IPS DF 19.7 (cell line): ENCODE measurements at places on chromosomes 5 and 9.

DNA sequence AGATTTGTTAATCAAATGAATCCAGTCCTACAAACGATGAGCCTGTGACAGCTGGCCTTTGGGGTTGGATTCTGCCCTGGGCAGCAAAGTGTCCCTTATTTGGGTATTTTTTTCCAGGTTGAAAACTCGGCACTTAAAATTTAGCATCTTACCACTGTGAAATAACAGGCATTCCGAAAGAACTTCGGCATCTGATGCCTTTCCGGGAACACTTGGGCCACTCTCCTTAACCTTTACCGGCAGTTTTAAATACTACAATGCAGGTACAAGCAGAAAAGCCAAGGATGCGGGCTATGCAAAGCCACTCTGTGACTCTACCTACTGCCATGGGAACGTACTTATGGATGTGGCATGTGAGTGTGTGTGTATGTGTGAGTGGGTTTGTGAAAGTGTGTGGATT, 1.0 kb upstream of the RASGRF2 start:
- no peak for DNase-seq

GRCh38 chr5:132629230-132629944, 28.6 kb upstream of the IL13 start:
- DNase-seq, result no peak

DNA sequence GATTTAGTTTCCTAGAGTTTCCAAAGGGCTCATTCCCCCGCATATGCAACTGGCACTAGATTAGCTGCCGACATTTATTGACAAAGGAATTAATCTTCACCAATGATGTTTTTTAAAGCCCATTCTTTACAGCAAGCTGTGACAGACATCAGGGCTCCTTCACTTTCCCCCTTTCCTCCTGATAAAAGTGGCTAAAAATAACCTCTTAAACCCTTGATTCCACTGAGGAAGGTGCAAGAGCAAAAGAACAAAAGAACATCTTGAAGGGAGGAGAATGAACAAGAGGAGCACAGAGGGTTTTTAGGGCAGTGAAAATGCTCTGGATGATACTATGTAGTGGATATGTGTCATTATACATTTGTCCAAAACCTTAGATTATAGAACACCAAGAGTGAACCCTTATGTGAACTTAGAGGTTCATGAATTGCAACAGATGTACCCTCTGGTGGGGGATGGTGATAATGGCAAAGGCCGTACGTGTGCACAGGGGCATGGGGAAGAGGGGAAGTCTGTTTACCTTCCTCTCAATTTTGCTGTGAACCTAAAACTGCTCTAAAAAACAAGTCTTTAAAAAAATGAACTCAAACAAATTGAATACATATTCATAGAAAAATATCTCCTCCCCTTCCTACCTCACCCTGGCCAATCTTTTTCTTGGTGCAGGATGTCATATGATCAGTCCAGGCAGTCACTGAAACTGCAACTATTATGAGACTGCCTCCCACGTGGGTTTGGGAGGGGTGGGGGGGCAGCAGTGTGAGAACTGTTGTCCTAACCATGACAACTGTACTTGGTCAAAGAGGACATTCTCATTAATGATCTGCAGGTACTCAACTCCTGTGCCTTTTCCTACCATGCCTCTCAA, 83.0 kb downstream of the MARCHF3 start:
- no peak for DNase-seq

DNA sequence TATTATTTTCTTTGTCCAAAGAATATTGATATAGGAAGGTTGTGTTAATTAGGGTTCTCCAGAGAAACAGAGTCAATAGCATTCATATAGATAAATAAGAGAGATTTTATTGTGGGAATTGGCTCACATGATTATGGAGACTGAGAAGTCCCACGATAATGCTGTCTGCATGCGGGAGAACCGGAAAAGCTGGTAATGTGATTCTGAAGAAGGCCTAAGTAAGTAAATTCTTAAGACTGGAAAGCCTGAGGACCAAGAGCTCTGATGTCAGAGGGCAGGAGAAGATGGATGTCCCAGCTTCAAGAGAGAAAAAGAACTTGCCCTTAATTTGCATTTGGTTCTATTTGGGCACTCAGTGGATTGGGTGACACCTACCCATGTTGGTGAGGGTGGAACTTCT, 307.4 kb upstream of the C9orf72 start:
- DNase-seq, result no peak
